LHCN-M2 (cell line): ENCODE measurements at places on chromosomes 3 and 15. TPM values are rescaled to one million over a fixed set of nuclear protein-coding genes. Genes with fewer than 3 reads are reported as not detected.

DNA sequence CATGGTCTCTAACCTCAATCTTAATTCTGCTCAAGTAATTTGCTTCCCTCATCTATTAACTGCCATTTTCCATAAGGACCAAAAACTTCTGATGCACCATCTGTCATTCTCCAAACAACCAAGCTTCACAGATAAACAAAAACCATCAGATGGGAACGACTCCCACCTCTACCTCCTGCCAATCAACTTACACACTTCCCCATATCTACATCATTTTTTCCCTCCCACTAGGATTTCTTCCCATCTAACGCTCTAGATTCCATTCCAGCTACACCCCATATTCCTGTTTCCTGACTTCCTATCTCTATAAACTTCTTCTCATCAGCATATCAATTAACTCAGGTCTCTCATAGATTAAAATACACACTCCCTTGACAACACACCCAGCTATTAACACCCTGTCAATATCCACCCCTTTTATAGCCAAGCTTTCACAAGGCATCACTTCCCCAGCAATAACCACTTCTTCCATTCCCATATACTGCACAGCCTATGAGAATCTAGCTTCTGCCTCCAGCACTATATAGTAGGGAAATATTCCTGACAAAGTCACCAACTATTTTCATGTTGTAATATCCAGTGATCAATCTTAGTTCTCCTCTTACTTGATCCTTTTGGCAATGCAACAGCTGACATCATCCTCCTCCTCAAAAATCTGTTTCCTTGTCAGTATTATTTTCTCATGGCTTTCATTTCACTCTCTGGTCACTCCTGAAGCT is 39.2 kb downstream of the SNX4 start:
- DNase-seq, result peak; percentile 59

- no peak for DNase-seq
These were observed 30.5 kb downstream of the MELTF start for GRCh38 chr3:196998966-196999760.

The PLA2G4F gene
- not detected in 2 replicates for total RNA-seq

The SLC28A1 gene
- total RNA-seq, result not detected in 2 replicates

DNA sequence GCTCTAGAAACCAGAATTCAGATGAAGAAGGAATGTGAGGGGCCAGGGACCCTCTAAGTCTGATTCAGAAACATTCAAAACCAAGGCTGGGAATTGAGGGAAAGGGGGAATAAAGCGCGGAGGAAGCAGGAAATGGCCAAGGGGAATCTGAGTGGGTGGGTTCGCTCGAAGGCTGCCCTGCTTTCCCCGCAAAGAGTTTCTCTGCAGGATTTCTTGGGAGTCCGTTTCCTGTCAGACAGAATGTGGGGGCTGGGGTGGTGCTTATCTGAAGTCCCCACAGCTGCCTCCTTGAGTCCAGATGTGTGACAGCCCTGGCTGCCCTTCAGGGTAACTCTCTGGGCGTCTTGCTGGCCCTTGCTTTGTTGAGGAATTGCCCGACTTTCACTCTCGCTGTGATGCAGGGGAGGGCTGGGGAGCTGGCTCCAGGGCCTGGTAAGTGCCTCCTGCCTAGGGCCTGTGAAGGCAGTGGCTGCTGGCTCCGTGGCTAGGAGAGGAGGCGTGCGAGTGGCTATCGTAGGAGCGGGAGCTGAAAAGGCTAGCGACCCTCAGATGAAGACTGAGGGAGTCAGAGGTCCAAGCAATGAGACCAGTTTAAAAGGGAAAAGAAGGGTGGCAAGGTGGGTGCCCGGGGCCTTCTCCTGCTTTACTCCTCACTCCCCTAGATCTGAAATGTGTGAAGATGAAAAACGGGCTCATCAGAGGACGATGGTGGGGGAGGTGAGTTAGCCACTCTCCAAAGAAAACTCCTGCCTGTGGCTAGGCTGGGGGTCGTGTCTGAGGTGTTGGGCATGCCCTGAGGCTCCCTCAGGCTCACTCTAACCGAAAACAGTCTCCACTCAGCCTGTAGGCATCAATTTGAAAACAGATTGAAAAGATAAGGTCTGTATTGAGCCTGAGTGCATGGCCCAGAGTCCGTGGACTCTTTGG is 143.9 kb upstream of the UMPS start:
- DNase-seq, result no peak

The TMEM212 gene
- total RNA-seq, result not detected in 2 replicates

The PIF1 gene
- 26.4 and 43.9 TPM in 2 replicates for total RNA-seq

- DNase-seq, result no peak
These were observed 4.8 kb downstream of the ATP8B4 start for GRCh38 chr15:50113992-50114780.

The AHSG gene
- total RNA-seq, result not detected in 2 replicates

The SHC4 gene
- total RNA-seq, result 2.1 and 2.4 TPM in 2 replicates

- no peak for DNase-seq
These were observed 14.3 kb upstream of the ADPGK start for GRCh38 chr15:72797834-72798233.

The CACNA2D3 gene
- total RNA-seq, result under 0.01 and 0.06 TPM in 2 replicates

The MEGF11 gene
- not detected in 2 replicates for total RNA-seq

The LYSMD2 gene
- 4.2 and 4.7 TPM in 2 replicates for total RNA-seq

The CCDC39 gene
- total RNA-seq, result not detected in 2 replicates

DNA sequence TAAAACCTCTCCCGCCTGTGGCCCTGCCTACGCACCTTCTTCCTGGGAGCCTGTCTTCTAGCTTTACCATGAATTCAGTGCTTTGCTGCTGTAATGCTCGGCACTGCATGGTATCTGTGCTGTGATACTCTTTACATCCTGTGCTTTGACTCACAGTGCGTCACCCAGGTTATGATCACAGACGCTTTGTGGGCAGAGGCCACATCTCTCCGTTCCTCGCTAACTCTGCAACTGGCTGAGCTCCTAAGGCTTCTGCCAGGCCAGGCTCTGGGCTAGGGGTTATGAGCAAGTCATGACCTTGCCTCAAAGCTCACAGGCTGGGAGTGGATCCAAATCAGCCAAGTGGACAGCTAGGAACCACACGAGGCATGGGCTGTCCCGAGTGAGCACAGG is 23.2 kb downstream of the SPTBN5 start:
- DNase-seq, result peak; percentile 34

The PRR20G gene
- not detected in 2 replicates for total RNA-seq

The ZNF660 gene
- total RNA-seq, result 2.9 and 4.0 TPM in 2 replicates

DNA sequence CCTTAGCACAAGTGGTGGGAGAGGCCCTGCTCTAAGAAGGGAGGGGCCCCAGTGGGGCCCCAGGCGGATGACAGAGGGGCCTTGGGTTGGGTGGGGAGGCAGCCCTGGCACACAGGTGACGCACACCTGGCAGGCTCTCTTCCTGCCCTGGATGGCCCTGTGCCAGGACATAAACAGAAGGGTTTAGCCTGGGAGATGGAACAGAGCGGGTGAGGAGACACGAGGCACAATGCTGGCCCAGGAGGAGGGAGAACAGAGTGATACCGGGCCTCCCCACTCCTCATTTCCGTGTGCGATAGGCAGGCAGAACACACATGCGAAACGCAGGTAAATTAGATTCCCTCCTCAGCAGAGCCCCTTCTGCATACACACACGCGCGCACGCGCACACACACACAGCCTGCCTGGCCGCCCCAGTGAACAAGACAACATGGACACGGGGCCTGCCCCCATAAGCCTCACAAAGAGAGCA is 39.8 kb downstream of the IDH2 start:
- no peak for DNase-seq

The ADAMTS7 gene
- 35.1 and 35.2 TPM in 2 replicates for total RNA-seq

GRCh38 chr15:53884441-53884840 is 93.8 kb upstream of the UNC13C start:
- DNase-seq, result no peak

The MYD88 gene
- 9.3 and 11.4 TPM in 2 replicates for total RNA-seq

GRCh38 chr15:29800491-29801366 is 21.5 kb downstream of the TJP1 start:
- no peak for DNase-seq

The TNFSF10 gene
- not detected in 2 replicates for total RNA-seq
